ELR (cell line): ENCODE measurements at places on chromosomes 6 and 20.

DNA sequence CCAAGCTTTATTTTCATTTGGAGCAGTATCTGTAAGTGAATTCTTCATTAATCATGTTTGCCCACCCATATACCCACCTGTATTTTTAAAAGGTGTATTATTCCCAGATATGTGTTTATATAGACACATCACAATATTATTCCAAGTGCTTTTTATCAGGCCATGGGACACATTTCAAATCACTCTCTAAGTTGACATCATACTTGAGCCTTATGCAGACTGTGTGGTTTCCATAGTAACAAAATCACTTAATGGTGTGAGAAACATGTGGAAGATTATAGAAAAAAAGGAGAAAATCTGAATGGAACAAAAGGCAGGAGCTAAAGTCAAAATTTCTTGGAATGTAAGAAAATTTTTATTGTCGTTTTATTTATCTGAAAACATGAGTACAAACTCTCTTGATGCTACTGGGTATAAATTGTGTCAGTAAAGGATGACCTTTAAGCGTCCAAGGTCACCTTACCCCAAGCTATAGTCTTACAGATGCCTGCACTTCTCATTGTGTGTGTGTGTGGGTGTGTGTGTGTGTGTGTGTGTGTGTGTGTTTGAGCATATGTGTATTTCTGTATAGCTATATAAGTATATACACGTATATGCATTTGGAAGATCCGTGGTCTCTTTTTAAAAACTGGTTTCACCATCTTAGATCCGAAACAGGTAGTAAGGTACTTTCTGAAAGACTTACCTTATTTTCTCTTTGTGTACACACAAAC, 79.8 kb upstream of the CCN6 start:
- peak; percentile 51 for DNase-seq

DNA sequence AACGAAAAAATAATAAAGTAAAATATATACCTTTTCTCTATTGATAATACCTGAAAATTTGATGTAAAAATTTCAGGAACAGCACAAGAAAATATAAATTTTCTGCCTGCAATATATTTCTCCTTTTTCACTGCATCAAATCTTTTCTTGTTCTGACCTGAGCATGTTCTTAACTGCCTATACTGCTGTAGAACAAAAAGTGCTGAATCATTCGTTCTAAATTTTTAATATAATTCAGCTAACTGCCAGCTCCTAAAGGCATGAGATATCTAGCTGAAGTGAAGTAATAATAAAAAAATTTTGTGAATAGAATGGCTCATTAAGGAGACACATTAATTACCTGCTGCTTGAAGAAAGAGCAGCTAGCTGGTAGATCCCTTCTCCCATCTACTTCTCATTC, 188.6 kb upstream of the FKBP1C start:
- DNase-seq = no peak

DNA sequence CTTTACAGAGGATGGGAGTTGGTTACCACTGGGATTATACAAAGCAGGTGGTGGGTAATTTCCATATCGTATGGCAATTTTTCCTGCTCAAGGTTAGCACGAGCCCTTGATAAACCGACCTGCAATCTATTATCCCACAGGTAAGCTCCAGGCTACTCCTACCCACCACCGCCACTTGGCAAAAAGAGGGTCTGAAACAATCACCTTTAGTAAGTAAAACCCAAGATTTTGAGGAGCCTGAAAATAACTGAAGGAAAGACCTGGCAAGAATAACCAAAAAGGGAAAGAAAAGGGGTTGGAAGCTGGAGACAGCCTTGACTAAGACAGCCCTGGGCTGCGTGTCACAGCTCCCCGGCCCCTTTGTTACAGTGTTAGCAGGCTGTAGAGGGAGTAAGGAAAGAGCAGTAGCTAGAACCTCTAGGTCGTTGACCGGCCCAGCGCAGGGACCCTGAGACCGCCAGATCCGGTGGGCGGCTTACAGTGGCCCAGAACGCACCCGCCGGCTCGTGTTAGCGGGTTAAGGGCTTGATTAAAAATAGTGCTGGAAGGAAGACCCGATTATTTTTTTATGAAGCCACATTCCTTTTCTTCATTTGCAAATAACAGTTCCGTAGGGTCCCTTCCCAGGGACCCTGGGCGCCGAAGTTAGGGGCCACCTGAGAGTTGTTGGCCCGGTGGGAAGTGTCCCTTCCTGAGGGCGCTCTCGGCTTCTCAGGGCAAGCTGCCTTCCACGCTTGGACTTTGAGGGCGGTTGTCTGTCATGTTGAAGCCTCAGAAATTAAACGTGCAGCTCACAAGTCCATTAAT, 30.5 kb downstream of the TFAP2B start:
- no peak for DNase-seq

GRCh38 chr6:148981515-148981914, 234.7 kb downstream of the UST start:
- DNase-seq = peak; percentile 24

DNA sequence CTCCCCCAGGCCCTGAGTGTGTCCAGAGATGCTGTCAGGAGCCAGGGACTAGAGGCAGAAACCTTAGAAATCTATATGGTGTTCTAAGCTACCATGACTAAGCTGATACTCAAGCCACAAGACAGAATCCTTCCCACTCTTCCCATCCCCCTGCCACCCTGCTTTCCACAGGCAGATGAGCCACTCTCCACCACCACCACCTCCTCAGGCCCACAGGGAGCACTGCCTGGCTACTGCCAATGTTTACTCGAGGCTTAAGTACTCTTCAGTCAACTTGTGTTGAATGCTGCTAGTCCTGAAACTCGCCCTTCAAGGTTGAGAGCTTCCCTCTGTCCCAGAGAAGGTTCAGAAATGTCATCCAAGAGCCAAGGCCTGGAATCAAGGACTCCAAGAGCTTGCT, 56.2 kb downstream of the CENPW start:
- DNase-seq = no peak
